RWPE1 (cell line): ENCODE measurements at places on chromosomes 7 and 10.

GRCh38 chr10:15482156-15482555 lies 111.1 kb upstream of the FAM171A1 start:
- DNase-seq = no peak

DNA sequence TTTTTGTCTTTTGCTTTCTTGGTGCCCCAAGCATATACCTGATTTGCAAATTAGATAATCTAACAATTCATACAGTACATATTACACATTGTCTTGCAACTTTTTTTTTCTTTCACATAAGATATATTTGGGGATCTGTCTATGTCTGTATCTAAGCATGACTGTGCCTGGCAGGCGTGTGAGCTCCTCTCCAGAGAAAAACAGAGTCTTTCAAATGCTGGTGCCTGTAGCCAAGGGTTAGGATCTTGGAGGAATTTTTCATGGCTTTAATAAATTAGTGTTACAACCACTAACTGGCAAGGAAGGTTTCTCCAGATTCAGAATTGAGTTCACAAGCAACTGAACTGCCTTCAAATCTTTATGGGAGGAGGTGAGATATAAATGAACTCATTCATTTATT lies 14.8 kb upstream of the SLF2 start:
- no peak for DNase-seq

DNA sequence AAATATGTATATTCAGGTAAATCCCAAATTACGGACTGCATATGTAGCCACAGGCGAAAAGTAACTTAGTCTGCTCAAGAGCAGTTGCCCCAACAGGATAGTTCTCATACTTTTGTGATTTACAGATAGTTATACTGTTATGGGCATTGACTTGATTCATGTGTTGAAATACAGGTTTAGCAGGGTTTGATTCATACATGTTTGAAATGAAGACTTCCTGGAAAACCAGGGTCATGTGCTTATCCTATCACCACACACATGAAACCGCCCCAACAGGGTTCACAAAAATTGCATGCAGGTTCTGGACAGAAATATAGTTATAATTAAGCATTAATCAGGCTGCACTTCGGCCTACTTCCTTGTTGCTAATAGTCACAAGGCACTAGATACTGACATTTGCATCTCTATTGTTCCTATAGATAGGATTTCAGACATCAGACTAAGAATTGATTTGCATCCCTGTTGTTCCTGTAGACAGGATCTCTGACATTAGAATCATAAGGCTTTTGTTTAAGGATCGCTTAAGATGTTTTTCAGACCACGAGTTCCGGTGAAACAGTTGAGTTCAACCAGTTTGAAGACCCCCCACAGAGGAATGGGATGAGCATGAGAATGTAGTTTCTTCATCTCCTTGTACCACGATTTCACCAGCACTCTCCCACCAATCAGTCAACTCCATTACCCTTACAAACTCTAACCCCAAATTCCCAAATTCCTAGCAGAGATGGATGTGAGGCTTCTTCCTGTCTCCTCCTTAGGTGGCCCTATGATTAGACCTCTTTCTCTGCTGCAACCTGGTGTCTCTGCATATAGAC lies 2.0 kb upstream of the ZNF398 start:
- DNase-seq = peak; percentile 81

DNA sequence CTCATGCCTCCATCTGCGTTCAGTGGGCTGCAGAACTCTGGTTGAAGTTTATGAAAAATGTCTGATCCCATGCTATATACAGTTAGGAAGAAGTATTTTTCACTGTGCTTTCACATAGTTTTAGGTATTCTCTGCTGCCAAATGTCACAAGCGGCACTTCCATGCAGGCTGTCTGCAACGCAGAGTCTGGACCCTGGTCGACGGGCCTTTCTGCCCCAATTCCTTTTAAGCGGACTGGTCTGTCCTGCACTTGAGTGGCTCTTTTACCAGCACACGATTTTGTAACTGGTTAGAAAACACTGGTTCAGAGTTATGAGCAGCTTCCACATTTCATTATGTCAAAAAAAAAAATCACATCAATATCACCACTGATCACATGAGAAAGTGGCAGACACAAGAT lies 143.0 kb downstream of the DIP2C start:
- DNase-seq = no peak

GRCh38 chr10:128540781-128541761 lies 414.8 kb upstream of the MKI67 start:
- no peak for DNase-seq

DNA sequence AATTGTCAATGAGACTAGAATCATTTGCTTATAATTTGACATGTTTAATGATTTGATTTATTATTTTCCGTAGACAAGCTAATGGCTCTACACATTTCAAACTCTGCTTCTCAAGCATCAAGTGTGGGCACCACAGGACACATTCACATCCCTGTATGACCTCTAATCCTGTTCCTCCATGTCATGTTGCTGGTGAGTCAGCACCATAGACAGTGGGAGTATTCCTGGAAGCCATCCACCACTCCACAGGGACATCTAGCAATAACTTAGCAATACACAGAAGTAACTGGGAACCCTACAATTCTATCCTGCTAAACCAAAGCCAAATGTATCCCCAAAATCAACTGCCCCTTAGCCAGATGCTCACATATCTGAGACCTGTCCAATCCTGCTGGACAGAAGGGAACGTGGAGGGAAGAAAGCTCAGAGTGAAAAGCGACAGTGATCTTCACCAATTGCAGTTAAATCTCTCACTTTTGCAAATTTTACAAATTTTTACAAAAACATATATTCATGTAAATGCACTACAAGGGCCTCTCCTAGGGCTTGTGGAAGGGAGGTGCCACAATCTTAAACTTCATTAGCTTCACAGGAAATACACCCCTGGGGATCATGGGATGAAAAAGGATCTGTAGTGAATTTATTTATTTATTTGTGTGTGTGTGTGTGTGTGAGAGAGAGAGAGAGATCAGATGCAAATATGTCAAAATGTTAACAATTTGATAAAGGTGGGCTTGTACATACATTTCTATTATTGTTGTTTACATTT lies 126.5 kb downstream of the GFRA1 start:
- no peak for DNase-seq
